ENCODE measurements at places on chromosomes 5 and 9.

DNA sequence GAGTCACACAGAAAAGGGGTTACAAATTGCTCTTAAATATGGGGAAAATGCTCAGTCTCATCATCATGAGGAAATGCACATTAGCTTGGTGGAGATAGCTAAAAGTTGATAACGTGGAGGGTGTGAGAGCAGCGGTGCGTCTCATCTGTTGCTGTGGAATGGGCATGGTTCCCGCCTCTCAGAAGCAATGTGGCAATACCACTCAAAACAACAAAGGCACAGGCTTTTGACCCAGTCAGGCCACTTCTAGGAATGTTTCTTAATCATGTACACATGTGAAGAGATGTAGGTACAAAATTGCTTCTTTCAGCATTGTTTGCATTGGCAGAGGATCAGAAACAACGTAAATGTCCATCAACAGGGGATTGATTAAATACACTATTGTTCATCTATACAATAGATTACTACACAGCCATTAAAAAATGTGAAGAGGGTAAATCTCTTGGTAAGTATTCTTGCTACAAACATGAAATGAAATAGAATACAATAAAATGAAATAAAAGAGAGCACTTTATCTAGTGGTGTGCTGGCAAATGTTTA lies 212.6 kb upstream of the MSX2 start:
- no peak for DNase-seq

- DNase-seq: no peak
Observed at GRCh38 chr9:20663133-20663532, 20.9 kb upstream of the FOCAD start.

DNA sequence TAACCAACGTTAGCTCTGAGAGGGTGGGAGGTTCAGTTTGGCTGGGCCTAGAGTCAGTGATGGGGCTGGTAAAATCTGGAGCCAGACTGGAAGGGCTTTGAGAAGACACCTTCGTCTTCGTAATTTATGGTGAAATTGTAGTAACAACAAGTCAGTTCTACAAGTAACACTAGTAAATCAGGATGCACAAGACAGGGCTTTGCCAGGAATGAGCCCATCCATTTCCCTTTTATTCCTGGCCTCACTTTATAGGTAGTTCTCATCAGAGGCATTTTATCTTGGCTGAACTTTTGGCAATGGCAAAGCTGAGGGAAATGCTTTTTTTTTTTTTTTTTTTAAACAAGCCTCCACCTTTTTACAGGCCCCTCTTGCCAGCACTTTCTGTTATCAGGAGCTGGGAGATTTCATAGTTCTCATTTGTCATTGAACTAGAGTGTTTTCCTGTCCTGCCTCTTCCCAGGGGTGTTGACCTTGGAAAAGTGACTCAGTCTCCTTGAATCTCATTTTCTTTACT lies 110.5 kb upstream of the KLF4 start:
- no peak for DNase-seq

GRCh38 chr9:88922091-88922490 lies 69.2 kb upstream of the S1PR3 start:
- no peak for DNase-seq

DNA sequence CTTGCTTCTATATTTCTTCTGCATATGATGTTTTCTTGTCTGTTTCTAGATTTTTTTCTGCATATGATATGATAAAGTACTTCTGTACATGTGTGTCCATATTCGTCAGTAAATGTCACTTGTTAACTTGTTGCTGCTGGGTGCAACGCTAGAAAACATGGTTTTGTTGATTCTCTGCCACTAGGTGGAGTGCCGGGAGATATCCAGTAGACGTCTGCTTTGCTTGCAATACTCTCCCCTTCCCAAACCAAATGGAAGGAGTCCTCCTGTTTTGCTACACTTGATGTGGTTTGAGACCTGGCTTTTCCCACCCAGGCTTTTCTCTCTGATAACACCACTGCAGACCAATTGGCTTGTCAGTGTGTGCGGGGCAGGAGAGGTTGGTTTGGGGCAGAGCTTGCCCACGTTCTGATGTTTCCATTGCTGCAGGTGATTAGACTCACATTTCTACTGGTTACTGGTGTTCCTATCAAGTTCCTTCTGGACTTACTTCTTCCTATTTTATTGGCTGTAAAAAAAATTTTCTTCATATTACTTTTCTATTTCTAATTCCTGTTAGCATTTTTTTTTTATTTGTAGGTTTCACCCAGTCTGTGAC lies 900.0 kb upstream of the CDH10 start:
- no peak for DNase-seq
